T-helper 2 cell (primary cell): ENCODE measurements at places on chromosomes 7 and 10.

GRCh38 chr10:129725890-129726631 lies 238.0 kb downstream of the EBF3 start:
- no peak for DNase-seq

- DNase-seq, result no peak
Observed at GRCh38 chr10:126058507-126058906, 162.1 kb downstream of the FANK1 start.

DNA sequence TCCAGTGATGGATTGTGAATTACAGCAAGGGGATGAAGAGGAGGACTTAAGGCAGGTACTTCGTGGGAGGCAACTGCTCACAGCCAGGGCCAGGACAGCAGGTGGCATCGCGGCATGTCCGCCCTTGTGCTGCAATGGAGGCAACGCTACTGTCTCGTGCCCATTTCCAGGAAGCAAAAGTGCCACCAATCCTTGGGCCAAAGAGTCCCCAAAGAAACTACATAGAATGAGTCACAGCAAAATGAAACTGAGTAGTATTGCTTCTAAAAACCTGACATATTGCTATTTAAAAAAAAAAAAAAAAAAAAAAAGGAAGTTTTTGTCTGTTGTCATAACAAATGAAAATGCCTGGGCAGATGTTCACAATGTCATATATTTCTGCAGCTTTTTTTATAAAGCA lies 46.6 kb downstream of the RSU1 start:
- no peak for DNase-seq

GRCh38 chr7:15309872-15310271 lies 251.9 kb downstream of the AGMO start:
- DNase-seq, result no peak

GRCh38 chr10:63573068-63573697 lies 52.0 kb downstream of the REEP3 start:
- no peak for DNase-seq

- DNase-seq, result no peak
Observed at GRCh38 chr10:28845009-28845682, 167.8 kb downstream of the BAMBI start.

GRCh38 chr10:71981015-71981875 lies 17.1 kb downstream of the CHST3 start:
- no peak for DNase-seq

- no peak for DNase-seq
Observed at GRCh38 chr7:85673876-85674275, 487.0 kb upstream of the SEMA3D start.

- DNase-seq, result no peak
Observed at GRCh38 chr7:105916603-105917002, 40.2 kb upstream of the ATXN7L1 start.

GRCh38 chr7:106792233-106792926 lies 72.7 kb upstream of the PIK3CG start:
- no peak for DNase-seq

- no peak for DNase-seq
Observed at GRCh38 chr7:138000081-138000701, 1.7 kb downstream of the CREB3L2 start.

DNA sequence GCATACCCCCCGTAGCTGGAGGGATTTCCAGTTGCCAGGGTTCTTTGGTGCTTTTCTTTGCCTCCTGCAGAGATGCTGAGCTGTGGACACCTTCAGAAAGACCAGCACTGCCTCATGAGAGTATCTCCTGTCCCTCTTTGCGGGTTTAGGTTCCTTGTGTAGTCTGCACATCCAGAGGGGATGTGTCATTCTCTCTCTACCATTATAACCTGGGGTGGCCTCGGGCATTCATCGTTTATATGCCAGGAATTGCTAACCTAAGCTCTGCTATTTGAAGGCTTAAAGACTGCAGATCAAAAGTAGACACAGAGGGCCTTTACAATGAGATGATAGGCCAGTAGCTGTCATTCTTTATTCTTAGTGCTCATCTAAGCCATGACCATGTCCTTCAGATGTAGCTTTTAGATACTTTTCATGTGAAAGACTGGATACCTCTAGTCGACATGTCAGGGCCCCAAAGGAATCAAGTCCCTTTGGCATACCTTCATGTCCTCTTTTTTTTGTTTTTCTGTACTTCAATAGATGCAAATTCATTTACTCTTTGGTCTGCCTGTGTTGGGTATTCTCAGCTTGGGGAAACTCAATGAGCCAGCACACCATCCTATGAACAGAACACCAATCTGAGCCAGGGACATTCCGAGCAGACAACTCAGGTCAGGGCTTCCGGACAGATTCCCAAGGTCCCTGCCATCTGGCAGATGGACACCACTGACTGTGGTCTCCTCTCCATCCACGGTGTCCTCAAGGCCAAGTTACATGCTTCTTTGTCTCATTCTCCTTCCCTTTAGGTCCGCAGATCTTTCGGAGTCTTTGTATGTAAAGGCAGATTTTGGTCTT lies 129.3 kb downstream of the NRF1 start:
- DNase-seq, result no peak

GRCh38 chr10:75887992-75888680 lies 456.7 kb downstream of the LRMDA start:
- DNase-seq, result no peak

DNA sequence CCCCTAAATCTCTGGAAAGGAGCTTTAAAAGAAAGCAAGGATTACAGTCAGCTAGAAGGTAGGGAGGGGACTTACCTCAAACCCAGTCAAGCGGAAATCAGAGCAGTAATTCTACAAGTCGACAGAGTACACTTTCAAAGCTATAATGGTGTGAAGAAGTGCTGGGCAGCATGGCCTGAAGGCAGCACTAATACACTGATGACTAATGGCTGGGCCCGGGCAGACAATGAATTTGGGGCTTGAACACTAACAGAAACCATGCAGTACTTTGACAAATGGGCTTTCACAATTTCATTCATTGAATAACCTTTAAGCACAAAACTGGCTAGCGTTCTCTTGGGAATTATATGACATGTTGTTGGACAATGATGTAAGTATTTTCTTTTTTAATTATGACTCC lies 4.7 kb downstream of the GLI3 start:
- DNase-seq, result no peak

- DNase-seq, result no peak
Observed at GRCh38 chr7:158310924-158311666, 276.5 kb downstream of the PTPRN2 start.

DNA sequence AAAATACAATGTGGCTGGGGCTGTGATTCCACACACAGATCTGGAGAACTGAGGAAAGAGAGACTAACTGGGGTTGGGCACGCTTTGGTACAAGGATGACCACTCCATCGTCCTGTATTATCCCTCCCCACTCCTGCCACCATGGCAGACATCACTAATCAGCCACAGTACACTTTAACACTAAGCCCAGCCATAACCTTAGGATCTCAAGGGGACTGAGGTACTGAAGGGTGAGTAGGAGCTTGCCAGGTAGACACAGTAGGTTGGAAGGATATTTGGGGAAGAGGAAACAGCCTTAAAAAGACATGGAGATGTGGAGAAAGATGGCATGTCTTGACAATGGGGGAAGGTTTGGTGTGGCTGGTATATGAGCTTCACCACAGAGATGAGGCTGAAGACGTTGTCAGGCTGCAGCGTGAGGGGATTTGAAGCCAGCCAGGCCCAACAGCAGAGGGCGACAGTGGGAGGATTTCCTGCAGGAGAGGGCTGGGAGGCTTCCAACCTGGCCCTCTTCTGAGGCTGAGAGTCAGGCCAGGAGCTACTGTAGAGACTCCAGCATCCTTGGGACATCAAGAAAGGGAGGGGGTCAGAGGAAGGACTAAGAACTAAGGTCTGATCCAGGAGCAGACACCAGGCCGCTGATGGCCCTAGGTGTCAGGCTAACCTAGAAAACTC lies 58.6 kb upstream of the COL13A1 start:
- no peak for DNase-seq

GRCh38 chr10:18429335-18429734 lies 222.1 kb downstream of the NSUN6 start:
- DNase-seq, result no peak

GRCh38 chr7:50558294-50559053 lies 6.7 kb downstream of the DDC start:
- no peak for DNase-seq

- no peak for DNase-seq
Observed at GRCh38 chr10:88038268-88038667, 174.8 kb downstream of the PTEN start.

DNA sequence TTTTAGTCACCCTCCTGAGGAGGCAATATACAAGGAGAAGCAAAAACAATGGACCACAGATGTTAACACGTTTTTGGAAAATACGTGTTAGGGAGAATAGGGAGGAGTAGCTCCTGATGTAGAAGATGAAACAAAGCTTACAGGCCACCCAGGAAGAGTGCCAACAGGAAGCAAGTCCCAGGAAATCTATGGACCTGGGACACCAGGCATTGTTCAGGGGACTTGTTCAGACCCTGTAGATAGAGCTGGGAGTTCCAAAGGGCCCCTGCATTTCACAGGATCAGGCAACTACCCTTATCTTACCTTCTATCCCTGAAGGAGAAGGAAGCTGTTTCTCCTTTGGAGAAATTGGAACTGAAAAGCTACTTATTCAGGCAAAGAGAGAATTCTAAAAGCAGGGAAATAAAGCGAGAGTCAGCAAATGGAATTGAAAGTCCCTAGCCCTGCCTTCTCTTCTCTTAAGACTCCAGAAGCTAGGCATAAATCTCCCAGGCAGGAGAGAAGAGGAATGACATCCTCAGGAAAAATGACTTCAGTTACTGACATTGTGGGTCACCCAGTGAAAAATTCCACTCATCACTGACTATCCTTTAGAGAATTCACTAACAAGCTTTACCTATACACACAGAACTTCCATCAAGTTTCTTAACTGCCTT lies 77.7 kb upstream of the FAM3C start:
- no peak for DNase-seq
